Fibroblast of skin of back (primary cell): ENCODE measurements at places on chromosomes 1 and 21.

DNA sequence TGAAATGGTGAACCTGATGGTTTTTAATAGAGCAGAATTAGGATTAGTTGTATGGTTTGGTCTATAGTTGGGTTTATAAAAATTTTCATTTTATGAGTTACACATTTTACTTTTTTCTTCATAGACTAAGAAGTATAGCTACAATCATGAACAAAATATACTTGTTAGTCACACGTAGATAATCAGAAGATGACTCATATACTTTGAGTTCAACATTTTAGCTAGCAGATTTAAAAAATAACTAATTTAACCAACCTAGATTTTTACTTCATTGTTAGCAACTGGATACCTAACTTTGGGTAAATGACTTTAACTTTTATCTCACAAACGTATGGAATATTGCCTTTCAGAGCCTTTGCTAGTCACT lies 27.9 kb downstream of the MORC3 start:
- DNase-seq, result peak; percentile 41

DNA sequence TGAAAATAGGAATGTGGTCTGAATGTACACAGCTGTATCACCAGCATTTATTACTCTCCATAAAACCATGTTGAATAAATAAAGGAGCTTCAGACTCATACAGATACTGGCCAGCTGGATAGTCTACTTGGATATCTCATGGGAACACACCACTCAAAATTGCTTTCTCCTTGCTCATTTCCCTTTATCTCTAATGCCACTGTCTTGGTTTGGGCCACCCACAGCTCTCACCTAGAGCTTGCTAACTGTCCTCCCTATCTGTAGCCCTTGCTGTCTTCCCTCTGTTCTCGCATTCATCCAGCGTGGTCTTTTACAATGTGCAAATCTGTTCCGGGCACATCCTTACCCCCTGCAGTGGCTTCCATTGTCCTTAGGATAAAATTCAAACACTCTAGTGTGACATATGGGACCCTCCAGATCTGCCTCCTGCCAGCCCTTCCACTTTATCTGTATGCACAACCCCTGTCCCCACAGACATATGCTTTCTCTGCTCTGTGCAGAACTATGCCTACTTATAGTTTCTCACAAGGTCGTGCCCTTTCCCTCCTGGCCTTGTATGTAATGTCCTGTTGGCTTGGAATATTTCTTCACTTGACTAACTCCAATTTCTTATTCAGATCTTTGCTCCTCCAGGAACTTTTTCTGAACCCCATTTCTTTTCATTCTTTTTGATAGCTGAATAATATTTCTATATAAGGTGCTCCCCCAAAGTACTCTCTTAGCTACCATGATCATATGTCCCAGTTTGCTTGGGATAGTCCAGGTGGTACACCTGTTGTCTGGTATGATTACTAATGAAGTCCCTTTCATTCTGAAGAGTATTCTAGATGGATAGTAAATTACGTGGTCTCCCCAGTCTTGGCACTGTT lies 2.9 kb downstream of the FLVCR1 start:
- DNase-seq, result peak; percentile 41

DNA sequence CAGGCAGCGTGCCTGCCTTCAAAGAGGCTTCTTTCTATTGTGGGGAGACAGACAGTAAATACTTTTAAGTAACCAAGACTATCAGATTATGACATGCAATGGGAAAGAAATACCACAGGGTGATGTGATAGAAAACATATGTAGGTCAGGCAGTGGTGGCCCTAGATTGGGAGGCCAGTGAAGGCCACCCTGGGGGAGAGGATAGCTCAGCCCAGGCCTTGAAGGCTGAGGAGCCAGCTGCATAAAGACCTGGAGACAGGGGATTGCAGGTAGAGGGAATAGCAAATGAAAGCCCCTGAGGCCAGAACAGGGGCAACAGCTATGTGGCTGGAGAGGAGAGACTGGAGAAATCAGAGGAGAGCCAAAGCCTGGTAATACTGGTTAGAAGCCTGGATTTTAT lies 4.0 kb downstream of the SOX13 start:
- peak; percentile 44 for DNase-seq

DNA sequence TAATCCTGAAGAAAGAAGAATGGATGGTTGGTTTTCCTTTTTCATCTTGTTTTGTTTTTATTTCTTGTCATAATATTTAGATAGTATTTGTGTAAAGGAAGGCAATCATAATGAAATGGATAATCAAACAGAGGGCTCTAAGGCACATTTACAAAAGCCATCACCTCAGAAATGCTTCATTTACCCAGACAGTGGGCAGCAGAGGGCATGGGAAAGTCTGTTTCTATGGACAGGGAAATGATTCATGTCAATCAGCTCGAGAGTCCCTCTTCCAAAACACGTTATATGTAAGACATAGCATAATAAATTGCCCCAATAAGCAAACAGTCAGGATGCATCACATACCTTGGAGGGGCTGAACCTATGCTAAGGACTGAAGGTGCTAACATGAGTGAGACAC lies 426.1 kb downstream of the PLPP3 start:
- DNase-seq, result no peak

GRCh38 chr1:206859082-206859521 lies 6.3 kb upstream of the IL20 start:
- DNase-seq, result no peak

GRCh38 chr1:154386643-154387352 lies 18.3 kb upstream of the IL6R start:
- no peak for DNase-seq
